ENCODE measurements at places on chromosomes 13 and 19.

- DNase-seq = no peak
These were observed 770.8 kb upstream of the SLITRK6 start for GRCh38 chr13:86569974-86570373.

DNA sequence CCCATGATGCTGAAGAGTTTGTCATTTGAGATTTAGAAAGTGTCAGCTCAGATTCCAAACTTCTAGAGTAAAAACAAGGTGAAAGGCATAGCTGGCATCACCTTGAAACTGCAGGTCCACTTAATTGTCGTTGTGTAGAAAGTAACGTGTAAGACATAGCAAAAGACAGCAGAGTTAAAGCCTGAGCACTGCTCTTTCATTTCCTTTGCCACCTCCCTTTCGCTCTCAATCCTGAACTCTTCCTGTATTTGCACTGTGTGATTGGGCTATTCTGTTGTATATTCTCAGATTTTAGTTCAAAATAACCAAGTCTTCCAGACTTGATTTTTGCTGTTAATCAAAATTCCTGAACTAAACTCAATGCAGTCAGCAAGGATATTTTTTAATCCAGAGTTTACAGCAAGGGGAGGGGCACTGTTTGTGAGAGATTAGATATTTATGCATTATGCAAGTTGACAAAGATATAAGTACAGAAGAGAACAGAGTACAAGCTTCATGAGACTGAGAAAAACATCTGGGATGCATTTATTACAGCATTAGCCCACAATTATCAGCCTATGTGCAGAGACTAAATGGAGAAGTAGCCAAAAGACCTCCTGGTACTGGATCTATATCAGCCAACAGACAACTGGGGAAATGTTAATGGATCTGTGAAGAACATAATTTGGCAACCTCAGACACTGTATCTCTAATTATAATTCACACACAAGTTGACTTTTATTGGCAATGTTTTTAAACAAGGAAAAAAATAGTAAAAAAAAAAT is 328.6 kb downstream of the SUCLA2 start:
- no peak for DNase-seq

- DNase-seq = no peak
These were observed 262 bp downstream of the COX7A1 start for GRCh38 chr19:36152019-36152351.

GRCh38 chr13:80083853-80084676 is 256.9 kb downstream of the SPRY2 start:
- DNase-seq = no peak

GRCh38 chr19:4113398-4114088 is 10.4 kb downstream of the MAP2K2 start:
- DNase-seq = no peak

- DNase-seq = no peak
These were observed 103.8 kb downstream of the KL start for GRCh38 chr13:33119856-33120543.

DNA sequence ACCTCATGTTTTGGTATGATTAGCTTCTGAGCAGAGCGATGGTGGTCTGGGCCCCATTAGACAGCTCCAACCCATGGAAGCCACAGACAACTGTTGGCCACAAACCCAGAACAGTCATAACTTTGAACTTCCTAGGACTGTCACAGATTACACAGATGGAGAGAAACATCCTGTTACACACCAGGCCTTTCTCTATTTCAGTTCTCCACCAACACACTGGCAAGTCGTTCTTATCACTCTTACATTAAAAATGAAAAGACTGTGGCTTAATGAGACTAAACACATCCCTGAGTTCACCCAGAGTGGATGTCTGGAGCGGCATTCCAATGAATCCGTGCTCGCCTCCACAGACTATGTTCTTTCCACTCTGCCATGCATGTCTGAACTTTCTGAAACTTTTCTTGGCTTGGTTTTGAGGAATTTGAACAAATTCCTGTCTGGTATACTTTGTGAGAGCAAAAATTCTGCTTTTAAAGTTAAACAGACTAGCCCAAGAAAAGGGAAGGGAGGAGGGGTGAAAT is 109.1 kb downstream of the NALCN start:
- no peak for DNase-seq

- no peak for DNase-seq
These were observed 21.9 kb downstream of the ATP11A start for GRCh38 chr13:112711528-112712265.
